ENCODE measurements at places on chromosomes 16 and 17.

- DNase-seq, result no peak
Observed at GRCh38 chr16:19148189-19148588, 19.9 kb upstream of the SYT17 start.

GRCh38 chr17:76145231-76146052, 4.4 kb upstream of the FOXJ1 start:
- DNase-seq, result peak; percentile 58

- DNase-seq, result no peak
Observed at GRCh38 chr17:59160157-59161025, 4.8 kb downstream of the PRR11 start.

GRCh38 chr16:6947291-6947690, 385.4 kb upstream of the RBFOX1 start:
- DNase-seq, result no peak

DNA sequence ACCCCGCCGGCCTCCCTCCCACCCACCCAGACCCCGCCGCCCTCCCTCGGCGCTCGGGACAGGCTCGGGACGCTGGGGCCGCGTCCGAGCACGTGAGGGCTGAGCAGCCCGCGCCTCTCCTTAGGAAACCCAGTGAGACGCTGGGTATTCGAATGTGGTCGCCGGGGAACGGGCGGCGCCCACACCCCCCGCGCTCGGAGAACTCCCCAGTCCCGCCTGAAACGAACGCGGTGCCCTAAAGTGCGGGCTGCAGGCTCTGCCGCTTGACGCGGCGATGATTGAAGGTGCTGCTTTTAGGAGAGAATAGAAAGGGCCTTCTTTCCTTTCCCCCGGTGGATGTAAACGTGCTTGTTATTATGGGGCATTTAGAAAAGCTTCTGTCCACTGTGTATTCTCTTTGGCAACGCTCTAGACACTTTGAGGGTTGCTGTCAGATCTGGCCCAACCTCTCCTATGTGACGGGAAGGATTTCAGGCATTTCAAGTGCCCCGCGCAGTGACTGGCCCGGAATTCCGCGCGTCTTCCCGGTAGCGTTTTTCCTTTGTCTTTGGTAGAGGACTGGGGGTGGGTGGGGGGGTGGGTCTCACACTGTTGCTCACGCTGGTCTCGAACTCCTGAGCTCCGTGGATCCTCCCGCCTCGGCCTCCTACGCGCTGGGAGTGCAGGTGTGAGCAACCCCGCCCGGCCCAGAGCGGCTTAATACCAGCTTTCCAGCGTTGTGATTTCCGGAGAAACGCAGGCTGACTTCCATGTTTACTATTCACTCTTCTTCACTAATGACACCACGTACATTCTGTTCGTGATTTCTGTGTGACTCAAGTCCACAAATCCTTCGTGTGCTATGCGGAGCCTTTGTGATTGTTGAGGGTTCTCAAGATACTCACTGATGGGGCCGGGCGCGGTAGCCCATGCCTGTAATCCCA, 21.8 kb upstream of the FOXK2 start:
- DNase-seq, result peak; percentile 61

- no peak for DNase-seq
Observed at GRCh38 chr16:14420721-14421488, 209.2 kb downstream of the PARN start.

DNA sequence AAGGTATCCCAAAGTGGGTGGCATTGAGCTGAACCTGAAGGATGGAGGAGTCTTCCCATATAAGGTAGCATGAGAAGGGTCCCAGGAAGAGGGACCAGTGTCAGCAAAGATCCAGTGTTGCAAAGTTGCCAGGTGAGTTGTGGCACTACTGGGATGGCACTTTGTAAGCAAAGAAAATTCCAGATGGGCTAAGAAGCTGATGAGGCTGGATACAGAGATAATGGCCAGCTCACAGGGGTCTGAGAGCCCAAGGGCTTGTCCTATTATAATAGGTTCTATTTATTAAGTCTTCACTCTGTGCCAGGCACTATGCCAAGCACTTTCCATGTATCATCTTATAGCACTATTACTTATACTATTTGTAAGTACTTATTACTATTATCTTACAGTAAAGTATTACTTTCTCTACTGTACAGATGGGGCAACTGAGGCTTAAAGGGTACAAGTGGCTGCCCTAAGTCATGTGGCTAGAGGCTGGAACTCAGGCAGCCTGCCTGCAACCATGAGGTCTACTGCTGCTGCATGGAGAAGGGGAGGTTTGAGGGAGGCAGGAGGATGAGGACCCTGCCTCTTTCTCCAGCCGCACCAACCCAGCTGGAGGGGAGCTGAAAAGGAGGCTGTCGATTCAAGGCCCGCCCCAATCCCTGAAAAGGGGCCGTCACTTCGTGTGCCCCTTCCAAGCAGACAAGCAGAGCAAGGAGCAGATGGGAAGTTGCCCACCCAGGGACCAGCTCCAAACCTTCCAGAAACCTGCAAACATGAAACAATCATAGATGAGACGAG, 86.5 kb downstream of the C16orf78 start:
- peak; percentile 7 for DNase-seq

- no peak for DNase-seq
Observed at GRCh38 chr17:22265807-22266206, 573.5 kb downstream of the KCNJ18 start.

DNA sequence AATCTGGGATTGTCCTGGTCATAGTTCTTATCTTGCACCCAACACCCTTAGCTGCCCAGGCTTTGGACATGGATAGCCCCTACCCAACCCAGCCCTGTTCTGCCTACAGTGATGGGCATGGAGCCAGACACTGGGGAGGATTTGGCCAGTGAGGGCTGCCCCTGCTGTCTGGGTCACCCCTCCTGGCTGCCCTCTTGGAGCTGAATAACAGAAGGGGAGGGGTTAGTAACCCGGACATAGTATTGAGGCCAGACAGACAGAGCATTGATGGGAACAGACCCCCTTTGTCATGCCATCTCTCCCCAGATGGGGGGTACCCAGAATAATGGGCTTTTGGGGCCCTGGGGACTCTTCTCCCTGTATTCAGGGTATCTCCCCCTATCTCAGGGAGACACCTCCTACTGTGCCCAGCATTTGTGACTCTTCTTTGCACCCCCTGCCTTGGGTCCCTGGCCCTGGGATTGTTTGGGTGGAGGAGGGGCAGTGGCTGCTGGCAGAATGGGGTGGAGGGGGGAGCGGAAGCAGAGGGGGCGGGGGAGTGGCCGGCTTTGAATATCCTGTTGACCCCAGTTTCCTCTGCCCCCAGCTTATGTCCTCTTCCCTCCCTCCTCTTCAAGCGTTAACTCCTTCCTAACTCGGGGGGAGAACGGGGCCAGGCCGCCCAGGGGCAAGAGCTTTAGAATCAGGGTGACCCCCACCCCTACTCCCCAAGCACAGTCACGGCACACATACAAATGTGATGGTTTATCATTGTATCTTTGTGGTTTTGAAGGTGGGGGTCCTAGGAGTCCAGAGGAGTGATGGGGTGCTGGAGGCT, 17.0 kb downstream of the GJD3 start:
- DNase-seq, result no peak

- no peak for DNase-seq
Observed at GRCh38 chr16:68480084-68480995, 32.0 kb upstream of the SMPD3 start.

- DNase-seq, result no peak
Observed at GRCh38 chr16:84759906-84760305, 59.9 kb upstream of the CRISPLD2 start.

GRCh38 chr16:78813661-78814311, 714.3 kb downstream of the WWOX start:
- DNase-seq, result no peak

GRCh38 chr16:74605746-74606520, 981 bp downstream of the GLG1 start:
- no peak for DNase-seq

DNA sequence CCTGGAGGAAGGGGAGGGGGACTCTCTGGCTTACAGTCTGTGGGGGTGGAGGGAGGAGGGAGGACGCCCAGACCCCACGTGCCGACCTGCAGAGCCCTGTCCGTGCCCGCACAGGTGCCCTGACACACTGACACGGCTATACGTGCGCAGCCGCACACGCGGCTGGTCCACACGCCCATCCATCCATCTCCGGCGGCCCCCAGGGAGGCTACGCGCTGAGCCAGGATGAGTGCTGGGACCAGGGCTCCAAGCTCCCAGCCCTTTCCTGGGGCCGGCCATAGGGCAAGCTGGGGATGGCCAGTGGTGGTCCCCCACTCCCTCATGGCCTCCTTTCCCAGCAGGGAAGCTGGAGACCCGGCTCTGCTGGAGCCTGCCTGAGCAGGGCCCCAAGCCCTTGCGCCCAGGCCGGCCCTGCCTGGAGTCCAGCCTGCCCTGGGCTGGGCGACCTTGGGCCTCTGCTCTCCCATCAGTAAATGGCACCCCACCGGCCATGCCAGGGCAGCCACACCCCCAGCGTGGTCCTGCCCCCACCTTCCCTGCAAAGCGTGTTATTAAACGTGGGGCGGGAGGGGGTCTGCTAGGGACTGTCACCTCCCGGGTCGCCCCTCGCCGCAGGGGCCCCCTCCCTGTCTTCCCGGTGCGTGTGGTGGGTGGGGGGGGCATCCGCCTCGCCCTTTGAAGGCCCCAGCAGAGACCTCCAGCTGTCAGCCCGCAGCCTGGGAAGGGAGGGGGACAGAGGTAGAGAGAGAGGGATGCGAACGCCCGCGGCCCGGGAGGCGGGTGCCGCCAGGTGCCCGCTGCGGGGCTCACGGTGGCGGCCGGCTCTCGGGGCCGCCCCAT, 863 bp downstream of the CASKIN1 start:
- no peak for DNase-seq

DNA sequence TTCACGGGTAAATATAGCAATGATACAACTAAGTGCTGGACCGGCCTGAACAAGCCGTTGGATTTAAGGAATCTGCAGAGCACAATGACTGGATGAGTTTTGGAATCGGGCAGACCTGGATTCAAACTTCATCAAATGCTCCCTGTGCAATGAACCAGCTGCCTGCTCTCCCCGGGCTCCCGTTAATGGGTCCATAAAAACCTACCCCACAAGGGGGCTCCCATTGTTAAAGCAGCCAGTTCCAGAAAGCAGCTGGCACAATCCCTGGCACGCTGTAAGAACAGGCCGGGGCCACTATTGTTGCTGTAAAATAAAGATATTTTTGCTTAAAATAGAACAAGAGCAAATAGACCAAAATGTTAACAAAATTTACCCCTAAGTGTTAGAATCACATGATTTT, 131.9 kb downstream of the C16orf95 start:
- DNase-seq, result no peak

- DNase-seq, result no peak
Observed at GRCh38 chr16:15856901-15857698, at the start of gene MYH11. TSS of gene MYH11 (minus strand) at chr16:15857028. CDS start at chr16:15838252, 18,776 bp downstream.

DNA sequence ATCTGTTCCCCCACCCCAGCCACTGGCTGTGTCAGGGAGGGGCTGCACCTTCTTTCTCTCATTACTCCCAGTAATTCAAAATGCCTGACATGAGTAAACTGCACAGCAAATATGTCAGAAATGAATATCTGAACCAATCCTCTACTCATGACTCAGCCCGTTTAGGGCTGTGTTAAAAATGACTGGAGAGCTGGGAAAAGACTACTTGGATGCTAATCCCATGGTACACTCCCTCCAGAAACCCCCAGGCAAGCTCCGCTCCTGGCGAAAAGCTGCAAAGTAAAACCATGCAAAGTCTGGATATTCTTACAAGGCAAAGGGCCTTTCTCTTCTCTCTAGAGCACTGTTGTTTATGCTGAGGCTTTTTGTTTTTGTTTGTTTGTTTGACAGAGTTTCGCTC, 448.1 kb upstream of the DYNLRB2 start:
- DNase-seq, result no peak

GRCh38 chr17:66767154-66767933, 67.6 kb upstream of the CACNG5 start:
- no peak for DNase-seq

GRCh38 chr16:81774348-81774747, 4.7 kb upstream of the PLCG2 start:
- DNase-seq, result no peak

- no peak for DNase-seq
Observed at GRCh38 chr16:11417487-11417886, 72.2 kb downstream of the RMI2 start.

DNA sequence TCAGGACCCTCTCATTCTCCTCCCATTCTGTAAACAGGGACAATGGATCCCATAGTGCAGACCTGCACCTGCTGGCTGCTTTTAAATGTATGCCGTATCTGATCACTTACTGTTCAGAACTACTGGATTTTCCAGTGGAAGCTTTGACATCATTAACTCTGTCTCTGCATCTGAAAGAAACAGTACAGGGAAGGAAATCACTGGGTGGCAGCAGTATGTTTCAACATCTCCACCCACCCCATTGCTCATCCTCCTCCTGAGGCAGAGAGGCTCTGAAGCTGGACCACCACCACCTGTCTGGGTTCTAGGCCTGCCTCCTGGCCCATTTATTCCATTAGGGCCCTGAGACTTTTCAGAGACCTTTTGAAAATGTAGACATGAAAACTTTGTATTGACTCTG, 2.6 kb downstream of the CCL15 start:
- DNase-seq, result no peak

GRCh38 chr16:85592700-85593493, 20.2 kb upstream of the GSE1 start:
- DNase-seq, result no peak

DNA sequence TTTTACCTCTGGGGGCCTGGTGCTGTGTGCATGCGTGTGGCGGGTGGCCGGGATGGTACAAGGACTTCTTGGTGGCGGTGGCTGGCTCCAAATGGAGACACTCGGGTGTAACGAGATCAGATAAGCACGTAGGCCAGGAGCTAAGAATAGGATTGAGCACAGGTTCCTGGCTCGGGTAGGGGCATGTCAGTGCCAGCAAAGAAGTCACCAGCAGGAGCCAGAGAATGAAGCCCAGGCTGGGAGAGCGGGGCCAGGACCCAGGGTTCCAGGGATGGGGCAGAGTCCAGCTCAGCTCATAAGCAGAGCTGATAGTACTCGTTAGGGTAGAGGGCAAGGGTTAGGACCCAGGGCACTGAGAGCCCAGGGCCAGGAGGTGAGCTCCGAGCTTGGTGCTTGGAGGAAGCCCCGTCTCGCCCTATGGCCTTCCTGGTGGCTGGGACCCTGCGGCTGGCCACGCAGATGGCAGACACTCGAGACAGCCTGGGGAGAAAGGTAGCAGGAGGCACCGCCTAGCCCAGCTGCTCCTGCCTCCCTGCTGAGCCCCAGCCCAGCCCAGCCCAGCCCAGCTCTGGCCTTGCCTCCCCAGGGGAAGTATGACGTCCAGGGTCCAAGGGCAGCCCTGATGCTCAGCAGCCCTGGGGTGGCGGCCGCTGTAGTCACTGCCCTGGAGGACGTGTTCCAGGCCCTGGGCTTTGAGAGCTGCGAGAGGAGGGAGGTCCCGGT, 8.9 kb downstream of the ZNF213 start:
- no peak for DNase-seq

- DNase-seq, result no peak
Observed at GRCh38 chr16:11386791-11387546, 41.7 kb downstream of the RMI2 start.

All from activated CD4-positive, CD25-positive, alpha-beta regulatory T cell treated with anti-CD3 and anti-CD28 coated beads, Interleukin-2, amount 50 U/mL, for 72 hours (primary cell).